ENCODE measurements at places on chromosomes 2 and 18. TPM values are rescaled to one million over a fixed set of nuclear protein-coding genes. Genes with fewer than 3 reads are reported as not detected.

DNA sequence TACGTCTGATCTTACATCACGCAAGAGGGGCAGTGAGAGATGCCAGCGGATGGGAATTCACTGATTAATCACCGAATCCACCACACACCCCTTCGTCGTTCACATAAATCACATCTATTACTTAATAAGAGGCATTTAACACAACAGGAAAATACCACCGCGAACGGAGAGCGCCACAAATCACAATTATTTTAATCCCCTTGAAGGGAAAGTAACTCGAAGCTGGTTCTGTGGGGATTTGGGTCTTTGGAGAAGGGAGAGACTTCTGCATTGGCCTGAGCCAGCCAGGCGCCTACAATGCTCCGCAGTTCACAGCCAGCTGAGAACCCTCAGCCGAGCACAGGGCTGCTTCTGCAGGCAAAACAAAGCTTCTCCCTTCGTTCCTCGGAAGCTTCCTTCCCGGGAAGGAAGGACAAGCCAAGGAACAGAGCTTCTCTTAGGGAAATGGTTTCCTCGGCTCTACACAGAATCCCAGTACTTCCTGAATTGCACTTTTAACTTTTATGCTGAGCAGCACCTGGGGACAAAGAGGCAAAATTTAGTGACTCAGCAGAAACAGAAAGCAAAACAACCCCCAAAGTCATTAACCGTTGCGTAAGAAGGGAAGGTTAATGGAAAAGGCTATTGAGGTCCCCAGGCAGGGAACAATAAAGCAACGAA lies at the start of gene LRP1B:
Gene LRP1B, minus strand, starts transcription at position 7 of the 660 bp plus-strand sequence. CDS start 287 bp downstream, outside the sequence.
- no peak for DNase-seq

- no peak for DNase-seq
Observed at GRCh38 chr18:28468901-28469300, 292.0 kb upstream of the CDH2 start.

- DNase-seq: no peak
Observed at GRCh38 chr2:241592126-241592845, 33.7 kb downstream of the BOK start.

- no peak for DNase-seq
Observed at GRCh38 chr18:75264926-75265597, 54.5 kb downstream of the TSHZ1 start.

GRCh38 chr2:237685408-237685807 lies 58.0 kb downstream of the LRRFIP1 start:
- no peak for DNase-seq

GRCh38 chr18:68916734-68917133 lies 118.9 kb downstream of the CCDC102B start:
- no peak for DNase-seq

DNA sequence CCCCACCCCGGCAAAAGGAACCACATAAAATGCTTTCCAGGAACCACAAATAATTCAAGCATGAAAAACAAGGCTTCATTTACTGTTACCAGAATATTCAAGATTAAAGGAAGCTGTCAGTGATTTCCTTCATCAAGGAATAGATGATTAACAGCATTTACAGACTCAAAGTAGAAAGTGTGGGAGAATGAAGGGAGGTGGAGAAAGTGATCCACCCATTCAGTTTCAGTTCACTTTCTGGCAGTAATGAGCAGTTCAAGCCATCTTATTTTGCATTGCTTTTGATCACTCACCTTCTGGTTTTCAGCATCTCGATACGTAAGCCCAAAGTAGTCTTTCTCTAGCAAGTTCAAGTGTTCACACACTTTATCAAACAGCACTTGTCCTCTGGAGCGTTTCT lies 99.0 kb downstream of the EPB41L3 start:
- no peak for DNase-seq

DNA sequence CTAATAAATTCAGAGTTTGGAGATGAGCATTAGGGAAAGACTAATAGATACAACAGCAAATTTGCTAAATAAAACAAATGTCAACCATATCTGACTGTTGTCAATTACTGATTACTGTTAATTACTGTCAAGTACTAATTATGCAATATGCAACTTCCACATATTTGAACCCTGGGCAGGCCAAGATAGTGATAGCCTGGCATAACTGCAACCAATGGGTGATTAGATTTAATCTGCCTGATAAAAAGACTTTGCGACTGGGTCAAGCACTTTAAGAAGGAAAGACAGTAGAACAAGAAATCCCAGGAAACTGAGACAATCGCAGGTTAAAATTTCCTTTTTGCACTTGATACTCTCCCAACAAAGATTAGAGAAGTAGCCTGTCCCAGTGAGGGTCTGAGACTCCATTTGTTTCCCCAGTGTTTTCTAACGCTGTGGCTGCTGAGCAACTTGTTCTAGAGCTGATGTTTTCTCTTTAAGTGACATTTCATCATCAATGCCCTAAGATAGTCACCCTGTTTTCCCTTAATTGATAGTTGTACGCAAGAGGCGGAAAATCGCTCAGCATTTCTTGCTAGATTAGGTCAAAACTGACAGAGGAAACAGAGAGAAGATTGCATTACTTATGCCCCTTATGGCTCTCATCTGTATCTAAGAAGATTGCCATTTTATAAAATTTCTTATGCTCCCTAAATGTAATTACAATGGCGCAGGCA lies 17.8 kb downstream of the ARHGAP15 start:
- no peak for DNase-seq

GRCh38 chr2:54122939-54123338 lies 7.5 kb downstream of the ACYP2 start:
- DNase-seq: no peak

DNA sequence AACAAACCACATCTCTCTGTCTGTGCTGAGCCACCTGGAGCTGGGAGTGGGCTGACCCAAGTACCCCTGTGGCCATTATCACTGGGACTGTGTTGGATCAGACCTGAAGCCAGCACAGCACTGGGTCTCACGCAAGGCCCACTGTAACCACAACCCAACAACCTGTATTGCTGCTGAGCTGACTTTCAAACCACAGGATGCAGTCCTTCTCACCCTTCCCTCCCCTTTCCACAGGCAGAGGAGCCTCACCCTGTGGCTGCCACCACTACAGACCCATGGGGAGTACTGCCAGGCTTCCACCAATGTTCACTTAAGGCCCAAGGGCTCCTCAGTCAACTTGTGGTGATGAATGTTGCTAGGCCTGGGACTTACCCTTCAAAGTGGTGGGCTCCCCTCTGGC lies 135.7 kb downstream of the DIS3L2 start:
- DNase-seq: no peak

- no peak for DNase-seq
Observed at GRCh38 chr2:1585635-1586034, 158.7 kb downstream of the PXDN start.

- DNase-seq: no peak
Observed at GRCh38 chr2:141021611-141022010, 1109.2 kb downstream of the LRP1B start.

- DNase-seq: no peak
Observed at GRCh38 chr2:31113765-31114164, 24.5 kb downstream of the GALNT14 start.

- no peak for DNase-seq
Observed at GRCh38 chr2:72605836-72606442, 219.9 kb downstream of the EXOC6B start.

- no peak for DNase-seq
Observed at GRCh38 chr18:5941890-5942289, 46.6 kb upstream of the TMEM200C start.

The SP140 gene
- 0.47 TPM for total RNA-seq

The CCBE1 gene
- total RNA-seq: 0.92 TPM

The CTLA4 gene
- not detected for total RNA-seq

The SULT1C4 gene
- 3.2 TPM for total RNA-seq

The KCNE4 gene
- total RNA-seq: 3.0 TPM

The SRBD1 gene
- 6.3 TPM for total RNA-seq

The CYP20A1 gene
- total RNA-seq: 10.4 TPM
